ENCODE measurements at places on chromosomes 1 and 21.
A peak's percentile ranks its signal among the peaks of the same experiment; 100 is the strongest.

DNA sequence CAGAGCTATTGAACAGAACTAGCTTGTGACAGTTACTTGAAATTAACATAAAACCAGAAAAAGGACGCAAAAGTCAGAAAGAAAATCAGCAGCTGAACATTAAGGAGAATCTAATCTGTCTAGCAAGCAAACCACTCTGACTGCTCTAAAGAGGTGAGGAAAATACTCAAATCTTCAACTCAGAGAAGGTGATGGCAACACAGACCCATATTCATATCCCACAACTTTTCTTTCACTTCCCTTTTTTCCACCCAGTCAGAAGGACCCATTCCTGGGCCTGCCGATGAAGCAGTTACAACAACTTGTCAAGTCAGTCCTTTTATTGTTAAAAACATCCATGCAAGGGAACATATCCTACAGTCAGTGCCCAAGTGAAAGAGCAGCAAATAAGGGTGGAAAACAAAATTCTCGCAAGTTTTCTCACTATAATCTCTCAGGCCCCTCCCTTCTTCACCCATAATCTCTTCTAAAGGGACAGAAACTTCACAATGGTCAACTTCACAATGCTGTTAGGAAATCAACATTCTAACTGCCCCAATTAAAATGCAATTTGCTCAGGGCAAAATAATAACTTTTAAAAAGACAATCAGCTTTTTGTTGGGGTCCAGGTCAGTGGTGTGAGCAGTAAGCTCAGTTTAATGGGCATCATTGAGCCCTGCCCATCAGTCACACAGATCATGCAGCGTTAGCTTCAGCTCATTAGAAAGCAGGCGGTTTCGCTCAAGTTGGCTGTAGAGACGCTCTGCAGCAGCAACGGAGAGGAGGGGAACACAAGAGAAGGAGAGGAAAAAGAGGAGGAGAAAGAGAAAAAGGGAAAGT, 3.6 kb upstream of the NUP210L start:
- no peak for DNase-seq

- no peak for DNase-seq
Observed at GRCh38 chr1:40308036-40308727, 8.9 kb downstream of the COL9A2 start.

- DNase-seq, result no peak
Observed at GRCh38 chr1:163747261-163747660, 425.5 kb downstream of the NUF2 start.

DNA sequence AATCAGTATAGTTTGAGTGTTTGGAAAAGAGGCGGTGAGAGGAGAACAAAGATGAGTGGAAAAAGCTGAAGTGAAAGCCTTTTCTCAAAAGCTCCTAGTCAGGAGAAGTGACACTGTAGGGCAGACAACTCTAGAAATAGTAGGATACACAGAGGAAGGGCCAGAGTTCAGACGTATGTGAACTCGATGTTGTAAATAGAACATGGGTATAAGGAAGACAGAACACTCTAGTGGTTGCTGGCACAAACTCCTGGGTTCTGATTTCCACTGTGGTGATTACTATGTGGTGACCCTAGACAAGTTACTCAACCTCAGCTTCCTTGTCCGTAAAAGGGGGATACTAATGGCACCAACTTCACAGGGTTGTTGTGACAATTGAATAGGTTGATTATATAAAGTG, 30.2 kb upstream of the MGST3 start:
- no peak for DNase-seq

GRCh38 chr1:61141288-61142042, 59.1 kb downstream of the NFIA start:
- DNase-seq, result no peak

DNA sequence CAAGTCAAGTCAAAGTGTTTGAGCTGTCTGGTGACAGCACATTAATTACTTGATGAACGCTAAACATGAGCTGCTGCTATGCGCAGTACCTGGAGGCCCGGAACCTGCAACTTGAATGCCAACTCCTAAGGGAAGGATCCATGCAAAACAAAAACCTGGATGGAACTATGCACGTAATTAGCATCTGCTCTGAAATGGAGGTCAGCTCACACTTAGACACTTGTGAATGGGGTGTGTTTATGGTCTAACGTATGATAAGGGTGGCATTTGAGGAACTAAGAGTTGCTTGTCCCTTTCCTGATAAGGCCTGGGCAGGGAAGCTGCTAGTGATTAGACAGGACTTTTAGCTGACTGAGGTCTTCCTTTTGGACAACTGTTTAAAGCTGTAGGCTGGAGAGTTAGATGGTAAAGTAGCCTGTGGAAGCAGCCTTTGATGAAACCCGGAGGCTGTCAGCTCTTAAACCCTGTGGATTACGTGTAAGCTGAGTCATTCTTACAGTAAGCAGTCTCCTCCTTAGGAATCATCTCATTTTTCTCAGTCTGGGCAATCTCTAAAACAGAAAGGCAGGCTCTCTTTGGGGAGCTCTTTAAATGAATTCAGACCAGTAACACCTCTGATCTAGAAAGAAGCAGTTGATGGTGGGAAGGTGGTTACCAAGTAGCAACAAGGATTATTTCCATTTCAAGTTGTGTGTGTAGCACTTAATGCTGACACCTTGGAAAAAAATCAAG, 6.8 kb downstream of the TENT5C start:
- peak; percentile 61 for DNase-seq

DNA sequence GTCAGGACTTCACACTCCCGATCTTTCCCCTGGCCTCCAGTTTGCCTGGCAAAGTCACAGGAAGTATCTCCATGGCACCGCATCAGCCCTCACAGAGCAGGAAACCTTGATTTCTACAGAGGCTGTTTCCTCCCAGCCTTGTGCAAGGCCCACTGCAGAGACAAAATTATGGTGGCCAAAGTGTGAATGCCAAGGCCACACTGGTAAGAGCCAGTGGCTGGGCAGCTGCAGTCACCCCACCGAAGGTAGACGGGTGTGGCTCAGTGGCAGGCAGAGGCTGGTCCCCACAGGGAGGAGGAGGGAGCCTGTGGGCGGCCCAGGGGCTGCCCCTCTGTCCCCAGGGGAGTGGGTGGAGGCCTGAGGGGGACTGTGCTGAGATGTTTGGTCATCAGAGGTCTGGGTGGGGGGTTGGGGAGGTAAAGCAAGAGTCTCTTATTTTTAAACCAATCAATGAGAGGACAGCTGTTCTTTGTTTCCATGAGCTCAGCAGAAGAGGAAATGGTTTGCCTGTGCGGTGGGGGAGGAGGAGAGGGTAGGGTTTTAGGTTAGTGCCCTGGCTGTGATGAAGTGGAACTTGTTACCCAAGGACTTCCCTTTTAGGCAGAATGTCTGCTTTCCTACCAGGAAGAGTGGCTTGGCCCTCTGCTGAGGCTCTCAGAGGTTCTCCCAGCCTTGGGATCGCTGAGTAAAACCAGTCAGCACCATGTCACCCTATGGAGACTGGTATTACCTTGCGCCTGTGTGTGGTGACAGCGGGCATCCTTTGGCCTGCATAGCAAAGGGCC, 18.0 kb upstream of the BTG2 start:
- DNase-seq, result no peak

GRCh38 chr1:201014816-201015200, 8.7 kb downstream of the KIF21B start:
- DNase-seq, result no peak

GRCh38 chr1:13619909-13620308, 36.3 kb downstream of the PDPN start:
- no peak for DNase-seq

DNA sequence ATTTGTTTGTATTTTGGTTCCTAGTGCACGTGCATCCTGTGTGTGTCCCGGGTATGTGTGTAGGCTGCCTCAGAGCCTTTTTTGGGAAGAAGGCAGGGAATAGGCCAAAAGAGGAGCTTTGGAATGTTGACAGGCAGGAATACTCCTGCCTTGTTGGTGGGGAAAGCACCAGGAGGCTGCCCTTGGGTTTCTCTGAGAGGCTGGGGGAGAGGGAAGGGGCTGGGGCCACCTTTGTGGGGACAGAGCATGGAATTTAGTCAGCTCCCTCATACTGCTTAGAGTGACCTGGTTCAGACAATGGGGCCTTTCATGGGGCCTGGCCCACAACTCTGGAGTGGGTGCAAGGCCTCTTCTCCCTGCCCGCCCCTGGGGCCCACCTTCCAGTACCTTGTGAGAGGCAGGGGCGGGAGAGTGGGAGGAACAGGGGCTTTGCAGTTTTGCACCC, 31.3 kb downstream of the ACOT11 start:
- DNase-seq, result no peak

- DNase-seq, result no peak
Observed at GRCh38 chr1:40039245-40039756, 1.2 kb upstream of the CAP1 start.

DNA sequence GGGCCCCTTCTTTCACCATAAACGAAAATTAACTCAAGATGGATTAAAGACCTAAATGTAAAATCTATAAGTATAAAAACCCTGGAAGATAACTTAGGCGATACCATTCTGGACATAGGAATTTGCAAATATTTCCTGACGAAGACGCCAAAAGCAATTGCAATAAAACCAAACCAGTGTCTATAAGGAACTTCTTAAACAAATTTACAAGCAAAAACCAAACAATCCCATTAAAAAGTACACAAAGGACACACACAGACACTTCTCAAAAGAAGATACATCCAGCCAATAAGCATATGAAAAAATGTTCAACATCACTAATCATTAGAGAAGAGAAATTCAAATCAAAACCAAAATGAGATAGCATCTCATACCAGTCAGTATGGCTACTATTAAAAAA, 78.8 kb upstream of the C1orf105 start:
- DNase-seq, result no peak

DNA sequence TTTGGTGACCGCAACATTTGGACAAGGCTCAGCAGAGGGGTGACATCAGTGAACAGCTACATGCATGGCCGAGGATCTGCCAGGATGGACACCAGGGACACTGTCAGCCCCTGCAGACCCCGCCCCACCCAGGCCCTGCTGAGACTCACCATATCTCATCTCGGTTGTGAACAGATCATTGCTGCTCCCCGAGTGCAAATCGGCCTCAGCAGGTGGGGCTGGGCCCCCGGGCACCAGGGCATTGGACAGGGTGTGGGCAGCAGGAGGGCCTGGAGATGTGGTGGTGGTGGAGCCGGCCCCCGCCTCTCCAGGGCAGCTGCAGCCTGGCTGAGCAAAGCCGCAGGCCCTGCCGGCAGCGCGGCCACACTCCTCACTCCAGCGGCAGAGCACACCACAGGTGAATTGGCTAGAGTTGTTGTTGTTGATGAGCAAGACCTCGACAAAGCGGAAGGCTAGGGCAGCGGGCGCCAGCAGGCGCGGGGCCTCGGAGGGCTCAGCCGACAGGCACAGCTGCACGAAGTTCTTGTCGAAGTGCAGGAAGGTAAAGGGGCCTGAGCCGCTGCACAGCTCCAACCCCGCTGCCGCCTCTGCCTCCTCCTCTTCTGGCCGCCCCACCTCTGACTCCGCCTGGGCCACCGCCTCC, 8.2 kb downstream of the ADGRB2 start:
- no peak for DNase-seq

DNA sequence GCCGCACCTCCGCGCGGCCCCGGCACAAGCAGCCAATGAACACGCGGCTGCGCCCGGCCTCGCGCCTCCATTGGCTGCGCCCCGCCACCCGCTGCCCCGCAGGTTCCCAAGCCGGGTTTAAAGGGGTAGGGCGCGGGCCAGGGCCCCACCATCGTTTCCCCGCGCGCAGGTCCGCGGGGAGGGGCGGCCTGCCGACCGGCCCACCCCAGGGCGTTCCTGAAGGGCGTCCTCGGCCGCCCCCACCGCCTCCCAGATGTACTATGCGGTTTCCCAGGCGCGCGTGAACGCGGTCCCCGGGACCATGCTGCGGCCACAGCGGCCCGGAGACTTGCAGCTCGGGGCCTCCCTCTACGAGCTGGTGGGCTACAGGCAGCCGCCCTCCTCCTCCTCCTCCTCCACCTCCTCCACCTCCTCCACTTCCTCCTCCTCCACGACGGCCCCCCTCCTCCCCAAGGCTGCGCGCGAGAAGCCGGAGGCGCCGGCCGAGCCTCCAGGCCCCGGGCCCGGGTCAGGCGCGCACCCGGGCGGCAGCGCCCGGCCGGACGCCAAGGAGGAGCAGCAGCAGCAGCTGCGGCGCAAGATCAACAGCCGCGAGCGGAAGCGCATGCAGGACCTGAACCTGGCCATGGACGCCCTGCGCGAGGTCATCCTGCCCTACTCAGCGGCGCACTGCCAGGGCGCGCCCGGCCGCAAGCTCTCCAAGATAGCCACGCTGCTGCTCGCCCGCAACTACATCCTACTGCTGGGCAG, at the start of gene OLIG1:
OLIG1 (plus strand) TSS at position 148 of the 750 bp plus-strand sequence; CDS start at position 254, 106 bp downstream.
- DNase-seq, result no peak

- no peak for DNase-seq
Observed at GRCh38 chr1:79290927-79291474, 284.5 kb upstream of the ADGRL4 start.

GRCh38 chr1:89171067-89171438, 4.8 kb downstream of the GBP7 start:
- DNase-seq, result no peak

- DNase-seq, result no peak
Observed at GRCh38 chr1:10888291-10888690, 91.8 kb upstream of the CASZ1 start.

DNA sequence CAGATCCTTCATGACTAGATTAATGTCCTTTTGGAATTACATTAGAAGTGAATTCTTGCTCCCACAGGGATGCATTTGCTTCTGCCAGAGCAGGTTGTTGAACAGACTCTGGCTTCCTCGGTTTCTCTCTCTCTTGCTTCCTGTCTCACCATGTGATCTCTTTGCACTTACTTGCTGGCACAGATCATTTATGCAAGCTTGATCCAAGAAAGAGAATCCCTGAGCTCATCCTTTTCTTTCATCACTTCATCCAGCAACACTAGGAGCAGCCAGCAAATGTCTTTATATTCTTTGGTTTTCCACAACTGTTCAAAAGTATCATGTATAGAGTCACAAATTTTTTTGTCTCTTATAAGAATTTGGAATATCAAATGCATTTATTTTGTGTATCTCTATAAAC, 313.5 kb downstream of the ZNF326 start:
- DNase-seq, result no peak

DNA sequence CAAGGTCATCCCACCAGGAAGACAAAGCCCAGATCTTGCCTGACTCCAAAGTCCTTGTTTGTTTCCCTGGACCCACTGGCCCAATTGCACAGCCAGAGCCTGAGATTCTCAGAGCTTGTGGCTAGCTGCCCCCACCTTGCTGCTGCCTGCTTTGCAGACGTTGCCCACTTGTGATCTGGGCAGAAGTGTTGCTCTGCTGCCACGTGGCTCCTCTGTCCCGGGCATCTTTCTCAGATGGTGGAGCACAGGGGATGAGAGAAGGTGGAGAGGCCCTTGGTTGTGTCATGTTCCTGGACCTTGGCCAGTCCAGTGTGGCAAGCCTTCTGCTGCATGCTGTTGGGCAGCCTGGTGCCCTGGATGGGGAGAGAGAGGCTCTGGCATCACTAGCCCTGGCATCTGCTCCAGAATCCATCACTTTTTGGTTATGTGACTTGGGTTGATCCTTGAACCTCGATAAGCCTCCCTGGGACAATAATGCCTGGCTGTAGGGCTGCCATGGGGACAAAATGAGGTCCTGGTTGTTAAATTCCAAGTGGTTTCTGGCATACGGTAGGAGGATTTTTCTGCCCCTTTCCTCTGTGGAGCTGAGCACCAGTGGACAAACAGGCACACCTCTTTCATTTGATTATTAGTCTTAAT, 1.5 kb upstream of the NR0B2 start:
- no peak for DNase-seq

Measured in GM04503 (cell line).